ENCODE measurements at places on chromosomes 3 and 15.

GRCh38 chr15:80240276-80240675 is 11.7 kb downstream of the CTXND1 start:
- no peak for DNase-seq

GRCh38 chr3:39414421-39414907 is 7.9 kb downstream of the RPSA start:
- DNase-seq: no peak

- DNase-seq: no peak
Observed at GRCh38 chr3:15681668-15682067, 80.1 kb downstream of the BTD start.

- DNase-seq: no peak
Observed at GRCh38 chr3:60758171-60758570, 493.1 kb downstream of the FHIT start.

DNA sequence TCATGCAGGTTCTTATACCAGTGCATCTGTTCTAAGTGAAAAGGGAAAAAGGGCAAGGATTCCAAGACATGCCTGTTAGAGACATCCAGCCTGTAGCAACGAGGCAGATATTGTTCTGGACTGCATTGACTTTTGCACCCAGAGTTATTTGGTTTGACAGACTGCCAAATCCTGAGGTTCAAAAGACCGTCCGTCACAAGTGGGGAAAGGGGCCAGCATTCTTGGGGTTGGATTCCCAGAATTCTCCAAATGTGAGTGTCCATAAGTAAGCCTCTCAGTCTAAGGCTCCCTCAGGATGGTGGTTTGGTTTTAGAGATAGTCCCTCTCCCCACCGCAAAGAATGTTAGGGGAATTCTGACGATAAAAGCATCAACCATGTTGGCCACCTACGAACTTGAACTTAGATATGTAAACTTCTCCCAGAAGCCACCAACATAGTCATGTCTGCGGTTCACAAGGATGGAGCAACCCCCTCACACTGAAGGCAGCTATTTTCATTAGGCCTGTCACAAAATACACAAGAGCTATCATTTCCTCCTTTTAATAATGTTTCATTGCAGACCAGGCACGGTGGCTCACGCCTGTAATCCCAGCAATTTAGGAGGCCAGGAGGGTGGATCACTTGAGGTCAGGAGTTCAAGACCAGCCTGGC is 13.6 kb upstream of the LACTB start:
- peak; percentile 99 for DNase-seq

GRCh38 chr3:172246107-172246844 is 202.0 kb downstream of the GHSR start:
- no peak for DNase-seq

GRCh38 chr3:6449099-6449498 is 411.8 kb upstream of the GRM7 start:
- DNase-seq: no peak

DNA sequence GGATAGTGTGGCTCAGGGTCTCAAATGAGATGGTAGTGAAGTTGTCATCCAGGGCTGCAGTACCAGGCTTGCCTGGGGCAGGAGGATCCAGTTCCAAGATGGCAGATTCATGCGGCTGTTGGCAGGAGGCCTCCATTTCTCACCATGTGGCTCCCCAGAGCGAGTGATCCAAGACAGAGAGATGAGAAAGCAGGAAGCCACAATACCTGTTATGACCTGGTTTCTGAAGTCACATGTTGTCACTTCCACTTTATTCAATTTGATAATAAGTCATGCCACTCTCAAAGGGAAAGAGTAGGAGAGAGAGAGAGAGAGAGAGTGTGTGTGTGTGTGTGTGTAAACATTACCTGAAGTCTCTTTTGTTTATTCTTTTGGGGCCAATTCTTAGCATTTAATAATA is 30.1 kb downstream of the TMOD2 start:
- DNase-seq: no peak

DNA sequence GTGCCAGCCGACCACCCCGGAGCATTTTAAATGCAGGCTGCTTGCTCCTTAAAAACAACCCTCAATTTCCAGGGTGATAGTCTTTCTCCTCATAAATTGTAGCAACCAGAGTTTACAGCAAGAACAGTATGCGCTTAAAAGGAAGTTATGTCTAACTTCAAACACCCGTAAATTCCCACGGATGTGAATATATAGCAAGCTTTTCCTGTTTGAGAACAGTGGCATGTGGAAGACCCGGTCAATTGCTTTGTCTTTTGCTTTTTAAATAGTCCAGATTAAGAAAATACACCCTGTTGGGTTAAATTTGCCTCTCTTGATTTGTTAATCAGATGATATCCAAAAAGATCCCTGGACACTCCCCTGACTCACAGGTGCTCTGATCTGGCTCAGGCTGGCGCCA is 20.8 kb downstream of the MRPS25 start:
- DNase-seq: no peak

- DNase-seq: peak; percentile 18
Observed at GRCh38 chr3:127172781-127173515, 20.0 kb upstream of the PRR23E start.

DNA sequence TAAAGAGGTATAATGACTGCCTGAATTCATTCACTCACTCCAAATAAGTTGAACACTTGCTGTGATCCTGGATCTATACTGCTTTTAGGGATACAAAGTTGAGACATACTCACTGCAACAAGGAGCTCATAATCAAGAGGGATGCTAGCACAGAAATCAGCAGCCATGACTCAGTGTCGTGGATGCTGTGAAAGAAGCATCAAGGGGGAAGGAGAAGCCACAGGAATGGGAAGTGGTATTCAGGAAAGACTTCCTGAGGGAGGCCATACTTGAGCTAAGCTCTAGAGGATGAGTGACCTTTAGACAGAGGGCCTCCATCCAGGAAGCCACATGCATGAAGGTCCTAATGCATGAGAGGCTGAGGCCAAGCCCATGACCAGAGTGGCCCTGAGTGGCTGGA is 245.7 kb upstream of the RORA start:
- DNase-seq: no peak

GRCh38 chr3:172438186-172438585 is 10.1 kb downstream of the GHSR start:
- DNase-seq: no peak

DNA sequence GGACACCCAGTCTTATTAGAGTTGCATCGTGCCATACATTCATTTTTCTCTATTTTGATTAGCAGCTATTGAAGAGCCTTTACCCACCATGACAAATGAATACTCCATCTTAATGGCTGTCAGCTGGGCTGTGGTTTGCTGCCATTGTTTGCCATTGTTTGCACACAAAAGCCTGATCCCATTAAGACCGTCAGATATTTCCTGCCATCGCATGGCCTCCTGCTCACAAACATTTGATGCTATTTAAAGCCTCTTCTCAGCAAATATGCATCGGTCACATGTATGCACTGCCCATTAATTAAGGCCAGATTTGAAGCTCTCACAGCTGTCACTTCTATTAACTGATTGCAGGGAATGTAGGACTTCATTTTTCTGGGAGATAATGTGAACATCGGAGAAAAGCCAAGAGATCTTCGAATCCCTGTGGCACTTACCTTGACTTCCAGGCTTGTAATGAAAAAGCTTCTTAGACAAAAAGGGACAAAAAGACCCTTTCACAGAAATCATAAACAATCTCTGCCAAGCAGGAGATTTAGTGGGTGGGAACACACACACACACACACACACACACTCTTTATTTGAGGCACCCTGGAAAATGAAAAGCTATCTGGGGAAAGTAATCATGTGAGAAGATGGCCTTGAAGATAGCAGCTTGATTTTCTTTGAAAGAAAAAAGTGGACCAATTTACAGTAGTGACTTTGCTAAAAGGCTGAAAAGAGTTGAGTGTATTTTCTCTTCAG is 175.4 kb upstream of the NR2E3 start:
- DNase-seq: no peak

All from ACHN (cell line).